Central memory CD8-positive, alpha-beta T cell (primary cell): ENCODE measurements at places on chromosomes 5 and 9.

- DNase-seq, result no peak
These were observed 586.0 kb downstream of the CCDC171 start for GRCh38 chr9:16138561-16139491.

DNA sequence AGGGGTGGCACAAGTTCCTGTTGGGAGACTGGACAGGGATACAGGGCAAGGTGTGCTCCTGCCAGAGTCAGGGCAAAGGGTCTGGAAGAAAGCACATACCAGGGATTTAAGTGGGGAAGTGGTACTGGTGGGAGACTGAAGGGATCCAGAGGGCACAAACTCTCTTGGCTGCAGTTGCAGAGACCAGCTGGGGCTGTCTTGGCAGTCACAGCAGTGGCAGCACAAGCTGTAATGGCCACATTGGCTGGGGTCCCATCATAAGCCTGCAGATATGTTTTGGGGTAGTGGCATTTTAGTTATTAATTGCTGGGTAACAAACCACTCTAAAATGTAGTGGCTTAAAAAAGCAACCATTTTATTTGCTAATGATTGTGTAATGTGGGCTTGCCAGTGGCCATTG is 492.2 kb downstream of the ENC1 start:
- no peak for DNase-seq

DNA sequence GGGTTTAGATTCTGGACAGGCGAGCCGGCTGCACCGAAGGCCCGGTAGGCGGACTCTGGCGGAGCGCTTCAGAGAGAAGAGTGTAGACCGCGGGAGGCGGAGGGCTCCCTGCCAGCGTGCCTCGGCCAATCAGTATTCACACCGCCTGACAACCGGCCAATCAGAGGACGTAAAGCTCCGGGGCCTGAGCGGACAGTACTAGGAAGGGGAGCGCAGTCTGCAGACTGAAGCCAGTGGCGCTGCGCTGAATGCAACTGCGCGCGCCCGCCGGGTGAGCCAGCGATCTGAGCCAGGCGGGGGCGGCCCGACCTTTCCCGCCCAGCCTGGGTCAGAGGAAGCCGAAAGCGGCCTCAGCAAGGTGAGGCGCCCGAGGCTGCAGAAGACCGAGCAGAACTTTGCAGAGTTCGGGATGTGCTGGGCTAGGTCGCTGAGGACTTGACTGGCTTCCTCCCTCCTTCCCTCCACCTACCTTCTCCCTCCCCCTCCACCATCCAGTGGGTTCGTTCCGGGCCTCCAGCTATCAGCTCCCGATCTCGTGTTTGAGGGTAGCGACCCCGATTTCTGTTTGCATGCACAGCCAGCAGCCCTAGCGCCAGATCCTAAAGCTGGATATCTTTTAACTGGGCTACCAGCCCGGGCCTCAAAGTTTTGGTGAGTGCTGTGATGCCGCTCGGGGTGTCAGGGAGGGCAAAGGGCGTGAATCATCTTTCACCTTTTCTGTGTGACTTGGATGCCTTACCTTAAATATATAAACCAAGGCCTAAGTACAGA is at the start of gene DMRT2:
DMRT2 (plus strand) TSS at position 233 of the 771 bp plus-strand sequence. CDS start 1,257 bp downstream, outside the sequence.
- DNase-seq, result no peak

- DNase-seq, result no peak
These were observed 42.6 kb upstream of the SPATA31D4 start for GRCh38 chr9:81885602-81886001.

- DNase-seq, result peak; percentile 22
These were observed 153.7 kb downstream of the MEF2C start for GRCh38 chr5:88729084-88729828.

DNA sequence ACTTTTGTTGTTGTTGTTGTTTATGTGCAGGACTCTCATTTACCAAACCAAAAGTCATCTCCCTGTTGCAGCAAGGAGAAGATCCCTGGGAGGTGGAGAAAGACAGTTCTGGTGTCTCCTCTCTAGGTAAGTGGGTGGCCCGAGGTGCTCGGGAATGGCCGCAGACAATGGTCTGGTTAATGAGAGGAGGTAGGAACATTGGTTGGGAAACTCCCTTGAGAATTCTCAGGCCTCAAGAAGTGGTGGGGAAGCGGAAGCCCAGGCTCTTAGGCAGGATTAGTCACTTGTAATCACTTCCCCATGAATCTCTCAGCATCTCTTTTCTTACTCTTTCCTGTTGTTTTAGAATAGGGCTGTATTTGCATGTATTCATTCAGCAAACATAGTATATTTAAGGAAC is 7.2 kb downstream of the ZNF354B start:
- no peak for DNase-seq

GRCh38 chr9:1591310-1591709 is 423.8 kb upstream of the SMARCA2 start:
- DNase-seq, result no peak

GRCh38 chr9:96665789-96666188 is 10.7 kb upstream of the PRXL2C start:
- no peak for DNase-seq

- DNase-seq, result no peak
These were observed 249.6 kb downstream of the IRX1 start for GRCh38 chr5:3845230-3845629.

DNA sequence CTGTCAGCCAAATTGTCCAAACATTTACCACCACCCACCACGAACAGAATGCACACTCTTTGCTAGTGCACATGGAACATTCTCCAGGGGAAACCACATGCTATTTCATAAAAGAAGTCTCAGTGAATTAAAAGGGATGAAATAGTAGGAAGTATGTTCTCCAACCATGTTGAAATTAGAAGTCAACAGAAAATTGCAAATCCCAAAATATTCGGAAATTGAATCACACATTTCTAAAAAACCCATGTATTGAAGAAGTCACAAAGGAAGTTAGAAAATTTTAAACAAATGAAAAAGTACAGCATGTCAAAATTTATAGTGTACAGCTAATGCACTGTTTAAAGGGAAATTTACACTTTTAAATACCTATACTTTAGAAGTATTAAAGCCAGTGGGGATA is 50.8 kb downstream of the TGFBR1 start:
- no peak for DNase-seq

GRCh38 chr5:83553000-83553486 is 81.5 kb downstream of the VCAN start:
- DNase-seq, result no peak

GRCh38 chr9:85443190-85443598 is 298.6 kb downstream of the AGTPBP1 start:
- DNase-seq, result no peak

DNA sequence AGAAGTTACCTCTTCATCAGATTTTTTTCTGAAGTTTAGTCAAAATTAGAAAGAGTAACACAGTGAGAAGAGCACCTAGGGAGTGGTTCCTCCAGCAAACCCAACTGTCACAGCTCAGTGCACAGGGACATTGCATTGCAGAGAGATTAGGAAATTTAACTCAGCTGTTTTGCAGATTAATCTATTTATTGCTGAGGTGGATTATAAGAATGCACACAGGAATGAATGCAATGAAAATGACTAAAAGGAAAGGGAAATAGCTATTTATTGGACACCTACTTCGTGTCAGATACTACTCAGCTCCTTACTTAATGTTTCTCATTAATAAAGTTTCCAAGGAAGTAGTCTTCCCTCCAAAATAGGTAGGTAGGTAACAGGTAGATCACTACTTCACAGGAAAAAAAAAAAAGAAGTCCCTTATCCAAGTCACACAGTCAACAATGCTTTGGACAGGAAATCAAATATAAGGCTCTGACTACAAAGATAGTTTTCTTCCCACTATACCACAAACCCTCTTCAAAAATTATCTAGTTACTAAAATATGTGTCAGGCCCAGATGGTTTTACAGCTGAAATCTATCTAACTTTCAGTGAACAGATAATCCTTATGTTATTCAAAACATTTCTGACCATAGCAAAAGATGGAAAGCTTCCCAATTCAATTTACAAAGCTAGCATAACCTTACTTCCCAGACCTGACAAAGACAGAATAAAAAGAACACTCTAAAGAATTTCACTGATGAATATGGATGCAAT is 442.2 kb upstream of the MPDZ start:
- no peak for DNase-seq

GRCh38 chr5:756171-756570 is 28.4 kb downstream of the ZDHHC11B start:
- no peak for DNase-seq

GRCh38 chr9:75891277-75891741 is 836 bp downstream of the PCSK5 start:
- DNase-seq, result no peak

DNA sequence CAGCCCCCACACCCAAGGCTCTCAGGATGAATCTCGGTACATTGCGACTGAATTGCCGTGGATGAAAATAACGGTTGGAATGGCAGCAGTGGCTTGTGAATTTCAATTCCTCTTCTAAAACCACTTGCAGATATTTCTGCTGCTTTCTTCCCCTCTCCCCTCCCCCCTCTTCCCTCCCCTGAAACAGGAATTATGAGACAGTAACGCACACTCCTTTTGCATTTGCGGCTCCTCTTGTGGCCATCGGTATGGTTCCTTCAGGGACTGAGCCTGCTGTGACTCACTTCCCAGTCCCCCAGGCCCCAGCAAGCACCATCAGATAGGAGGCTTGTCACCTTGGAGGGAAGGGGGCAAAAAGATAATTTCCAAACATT is 9.7 kb downstream of the DCANP1 start:
- DNase-seq, result no peak

- DNase-seq, result no peak
These were observed 15.1 kb downstream of the PHF2 start for GRCh38 chr9:93591301-93592007.

- DNase-seq, result peak; percentile 51
These were observed 32.1 kb downstream of the PTPA start for GRCh38 chr9:129143031-129143927.

DNA sequence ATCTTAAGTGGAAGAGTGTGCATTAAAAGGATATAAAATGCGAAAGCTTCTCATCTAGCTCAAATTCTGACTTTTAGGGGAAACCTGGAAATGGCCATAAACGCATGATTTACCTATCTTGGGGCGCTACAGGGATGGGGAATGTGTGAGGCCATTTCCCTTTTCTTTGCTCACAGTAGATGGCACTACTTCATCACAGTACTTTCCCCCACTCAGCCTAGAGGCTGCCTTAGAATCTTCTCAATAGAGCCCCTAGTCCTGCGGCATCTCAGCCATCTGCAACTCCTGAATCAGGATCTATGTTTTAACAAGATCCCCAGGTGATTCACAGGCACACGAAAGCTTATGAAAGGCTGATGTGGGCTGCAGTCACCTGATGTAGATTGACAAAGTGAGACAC is 110.8 kb downstream of the LHFPL2 start:
- no peak for DNase-seq
